ENCODE measurements at places on chromosomes 11 and 22. TPM values are rescaled to one million over a fixed set of nuclear protein-coding genes. Genes with fewer than 3 reads are reported as not detected.

LGR4 gene
- total RNA-seq, result 22.8 TPM

KCNK4 gene
- total RNA-seq, result not detected

RAB38 gene
- total RNA-seq, result 84.7 TPM

KCNQ1OT1 gene
- 0.60 TPM for total RNA-seq

FLRT1 gene
- not detected for total RNA-seq

ARHGAP20 gene
- 2.6 TPM for total RNA-seq

MRGPRG gene
- total RNA-seq, result not detected

PNPLA5 gene
- total RNA-seq, result not detected

SERHL2 gene
- total RNA-seq, result 2.8 TPM

CHRDL2 gene
- 2.0 TPM for total RNA-seq

OR5A1 gene
- total RNA-seq, result not detected

CCDC157 gene
- 1.2 TPM for total RNA-seq

Measured in esophagus mucosa (tissue), 1 donor.